Stimulated activated CD4-positive, alpha-beta T cell treated with anti-CD3 and anti-CD28 coated beads, Interleukin-15, amount 100 ng/mL, for 48 hours (primary cell): ENCODE measurements at places on chromosomes 6 and 20.

GRCh38 chr6:166862287-166862977 lies 93.9 kb downstream of the RNASET2 start:
- peak; percentile 6 for DNase-seq

DNA sequence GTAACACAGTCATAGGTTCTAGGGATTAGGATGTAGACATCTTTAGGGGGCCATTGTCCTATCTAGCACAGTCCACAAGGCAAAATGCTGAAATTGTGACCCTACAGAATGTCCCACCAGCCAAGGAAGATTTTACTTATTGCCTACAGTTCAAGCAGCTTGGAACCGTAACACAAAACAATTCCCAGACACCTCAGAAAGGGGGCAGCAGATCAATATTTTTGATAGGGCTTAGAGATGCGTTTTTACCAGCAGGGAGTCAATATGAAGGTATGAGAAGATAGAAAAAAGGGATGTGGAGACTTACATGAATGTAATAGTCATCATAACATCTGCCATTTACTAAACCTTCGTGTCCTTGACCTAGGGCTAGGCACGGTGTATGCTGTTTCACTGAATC lies 81.0 kb downstream of the TMEM170B start:
- no peak for DNase-seq

DNA sequence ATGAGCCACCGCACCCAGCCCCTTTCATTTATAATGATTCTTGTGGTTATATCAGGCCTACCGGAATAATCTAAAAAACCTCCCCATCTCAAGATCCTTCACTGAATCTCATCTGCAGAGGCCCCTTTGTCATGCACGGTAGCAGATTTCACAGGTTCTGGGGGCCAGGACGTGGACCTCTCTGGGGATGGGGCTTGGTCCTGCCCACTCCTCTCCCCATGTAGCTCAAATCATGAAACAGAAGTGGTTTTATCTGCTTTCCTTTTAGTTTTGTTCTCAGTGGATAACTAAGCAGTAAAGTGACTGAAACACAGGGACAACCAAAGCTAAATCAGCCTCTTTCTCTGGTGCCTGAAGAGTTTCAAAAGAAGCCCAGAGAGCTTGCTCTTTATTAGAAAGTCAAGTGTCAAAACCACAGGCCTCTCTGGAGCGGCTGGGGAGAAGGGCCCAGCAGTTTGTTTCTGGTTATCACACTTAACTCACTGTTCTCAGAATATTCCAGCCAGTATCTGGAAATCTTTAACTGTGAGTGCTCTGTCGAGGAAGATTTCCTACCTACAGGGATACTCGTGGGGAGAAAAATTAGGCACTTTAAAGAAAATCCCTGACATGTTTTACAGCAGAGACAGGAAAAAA lies 60.6 kb upstream of the FAM184A start:
- DNase-seq, result no peak

DNA sequence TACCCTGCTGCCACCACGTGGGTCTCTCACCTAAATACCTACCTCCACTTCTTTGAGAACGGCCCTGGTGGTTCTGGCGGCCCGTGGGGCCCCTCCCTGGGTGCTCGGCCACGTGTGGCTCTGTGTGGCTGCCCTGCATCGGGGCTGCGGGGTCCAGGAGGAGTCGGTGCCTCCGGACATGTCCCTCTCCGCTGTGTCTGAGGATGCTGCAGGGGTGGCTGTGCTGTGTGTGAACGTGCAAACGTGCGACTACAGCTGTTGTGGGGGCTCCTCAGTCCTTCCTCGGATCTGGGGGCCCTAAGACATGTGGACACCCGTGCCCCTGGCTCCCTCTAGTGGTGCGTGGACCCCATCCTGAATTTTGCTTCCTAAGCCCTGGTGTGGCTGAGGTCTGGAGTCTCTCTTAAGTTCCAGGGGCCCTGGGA lies 691.8 kb downstream of the QKI start:
- DNase-seq, result no peak

GRCh38 chr6:118571121-118571520 lies 23.0 kb downstream of the PLN start:
- DNase-seq, result no peak

DNA sequence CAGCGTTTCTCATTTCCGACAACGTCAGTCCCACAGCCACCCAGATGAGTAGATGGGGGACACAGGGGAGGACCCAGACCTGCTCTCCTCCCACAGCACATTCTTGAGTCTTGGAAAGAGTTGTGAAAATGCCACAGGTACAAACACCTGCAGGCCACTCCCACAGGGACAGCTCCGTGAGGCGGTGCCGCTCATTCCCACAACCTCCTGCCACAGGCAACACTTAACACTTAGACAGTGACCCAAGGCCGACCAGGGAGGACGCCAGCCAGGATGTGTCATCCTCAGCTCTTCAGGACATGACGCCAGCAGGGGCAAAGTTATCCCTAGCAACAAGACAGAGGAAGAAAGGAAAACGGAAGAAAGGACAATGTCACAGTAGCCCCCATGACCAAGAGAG lies 22.9 kb upstream of the HLA-B start:
- DNase-seq, result no peak

DNA sequence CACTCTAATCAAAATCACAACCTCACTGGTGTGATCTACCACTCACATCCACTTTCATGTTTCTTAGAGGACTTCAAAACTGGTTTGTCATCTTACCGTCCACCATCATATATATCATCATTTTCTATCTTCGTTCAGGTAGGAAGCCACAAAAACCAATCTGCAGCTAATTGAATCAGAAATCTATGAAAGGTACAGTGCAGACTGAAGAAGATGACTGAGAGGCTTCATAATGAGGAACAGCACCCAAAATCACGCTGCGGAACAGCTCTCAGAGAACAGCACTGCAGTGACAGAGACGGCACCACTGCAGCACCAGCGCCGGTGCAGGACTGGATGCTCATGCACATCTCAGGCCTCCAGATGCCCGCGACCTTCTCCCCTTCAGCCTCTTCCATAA lies 13.0 kb downstream of the GMDS start:
- DNase-seq, result no peak

DNA sequence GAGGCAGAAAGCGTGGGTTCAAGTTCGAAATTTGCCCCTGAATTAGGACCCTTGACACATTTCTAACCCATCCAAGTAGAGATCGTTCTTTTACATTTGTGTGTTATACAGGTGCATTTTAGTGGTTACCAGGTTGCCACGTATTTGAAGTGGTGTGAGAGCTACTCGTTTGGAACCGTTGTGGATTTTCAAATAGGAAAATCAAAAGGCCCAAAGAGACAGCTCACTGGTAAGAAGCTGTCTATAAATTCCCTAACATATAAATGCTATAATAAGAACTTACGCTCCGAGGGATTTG lies 1.6 kb upstream of the REV3L start:
- DNase-seq, result no peak

- no peak for DNase-seq
Observed at GRCh38 chr6:52893221-52893620, 16.3 kb downstream of the GSTA3 start.

DNA sequence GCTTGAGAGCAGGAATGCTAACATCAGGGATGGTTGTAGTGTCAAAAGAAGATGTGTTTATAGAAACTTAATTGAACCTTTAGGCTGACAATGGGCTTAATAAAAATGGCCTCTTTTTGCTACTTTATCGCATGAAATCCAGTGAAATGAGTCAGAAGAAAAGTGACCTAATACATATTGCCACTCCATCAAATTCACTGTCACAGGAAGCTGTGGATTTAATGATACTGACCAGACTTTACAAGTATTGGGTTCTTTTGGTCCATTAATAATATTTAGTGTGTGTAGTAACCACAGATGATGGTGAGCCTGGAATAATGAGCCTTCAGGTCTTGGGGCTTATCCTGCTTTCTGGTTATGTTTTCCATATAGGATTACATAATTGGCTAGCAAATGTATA lies 231.8 kb upstream of the GMDS start:
- DNase-seq, result no peak

GRCh38 chr6:33609528-33609927 lies 11.6 kb upstream of the ITPR3 start:
- no peak for DNase-seq

DNA sequence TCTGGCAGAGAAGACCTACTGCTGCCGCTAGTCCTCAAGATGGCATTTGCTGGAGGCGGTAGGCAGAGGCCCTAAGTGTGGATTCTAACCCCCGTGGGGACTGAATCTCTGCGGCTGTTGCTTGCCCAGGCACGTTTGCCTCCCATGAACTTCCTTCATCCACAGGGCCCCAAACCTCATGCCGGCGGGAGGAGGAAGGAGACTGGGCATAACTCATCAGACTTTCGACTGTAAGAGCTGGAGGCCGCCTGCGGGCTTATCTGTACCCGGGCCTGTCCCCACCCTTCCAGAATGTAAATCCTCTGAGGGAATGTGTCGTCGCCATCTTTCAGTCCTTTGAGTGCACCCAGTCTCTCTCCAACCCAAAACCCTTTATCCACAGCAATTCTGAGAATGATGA lies 990 bp downstream of the ZFP57 start:
- no peak for DNase-seq

GRCh38 chr20:2051946-2052345 lies 49.7 kb upstream of the STK35 start:
- DNase-seq, result no peak

DNA sequence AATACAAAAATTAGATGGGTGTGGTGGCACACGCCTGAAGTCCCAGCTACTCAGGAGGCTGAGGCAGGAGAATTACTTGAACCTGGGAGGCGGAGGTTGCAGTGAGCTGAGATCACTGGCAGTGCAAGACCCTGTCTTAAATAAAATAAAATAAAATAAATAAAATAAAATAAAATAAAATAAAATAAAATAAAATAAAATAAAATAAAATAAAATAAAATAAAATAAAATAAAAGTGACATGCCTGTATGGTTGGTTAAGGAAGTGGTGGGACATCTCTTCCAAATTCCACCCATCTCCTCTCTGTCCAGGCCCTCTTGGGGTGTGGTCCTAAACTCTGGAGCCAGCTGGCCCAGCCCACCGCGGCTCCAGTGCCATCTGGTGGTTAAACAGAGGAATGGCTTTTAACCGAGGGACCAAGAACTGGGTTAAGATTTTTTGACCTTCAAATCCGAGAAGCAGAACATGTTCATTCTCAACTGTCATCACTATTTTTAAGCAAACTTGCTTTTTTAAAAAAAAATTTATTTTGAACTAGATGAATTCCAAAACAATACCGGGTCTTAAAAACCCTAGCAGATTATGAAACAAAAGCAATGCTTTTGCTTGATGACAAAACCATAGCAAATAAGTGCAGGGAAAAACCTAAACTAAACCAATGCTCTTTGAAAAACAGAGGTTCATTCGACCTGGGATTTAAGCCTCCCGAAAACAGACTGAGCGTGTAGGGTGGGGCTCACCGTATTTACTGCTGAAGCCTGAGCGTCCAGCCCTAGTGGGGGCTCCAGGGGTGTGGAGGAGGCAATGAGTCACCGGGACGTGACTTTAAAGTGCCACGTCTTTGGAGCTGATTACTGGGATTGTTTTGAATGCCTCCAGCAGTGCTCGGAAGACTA lies 68.8 kb downstream of the CDC5L start:
- DNase-seq, result no peak

DNA sequence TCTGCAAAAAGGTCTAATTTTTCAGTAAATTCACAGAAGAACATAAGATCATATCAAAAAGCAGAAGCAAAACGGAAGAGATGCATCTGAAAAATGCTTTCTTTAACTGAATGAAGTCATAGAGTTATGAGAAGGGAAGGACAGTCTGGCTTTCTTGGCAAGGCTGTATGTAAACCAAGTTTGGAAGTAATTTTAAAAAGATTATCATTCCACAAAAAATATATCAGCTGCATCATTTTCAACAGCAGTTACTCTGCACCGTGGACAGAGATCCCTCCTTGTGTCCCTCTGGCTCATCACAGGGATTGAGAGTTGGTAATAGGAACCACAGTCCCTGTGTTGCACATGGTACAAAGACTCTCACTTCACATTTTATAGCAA lies 258.5 kb downstream of the HIVEP2 start:
- DNase-seq, result no peak

DNA sequence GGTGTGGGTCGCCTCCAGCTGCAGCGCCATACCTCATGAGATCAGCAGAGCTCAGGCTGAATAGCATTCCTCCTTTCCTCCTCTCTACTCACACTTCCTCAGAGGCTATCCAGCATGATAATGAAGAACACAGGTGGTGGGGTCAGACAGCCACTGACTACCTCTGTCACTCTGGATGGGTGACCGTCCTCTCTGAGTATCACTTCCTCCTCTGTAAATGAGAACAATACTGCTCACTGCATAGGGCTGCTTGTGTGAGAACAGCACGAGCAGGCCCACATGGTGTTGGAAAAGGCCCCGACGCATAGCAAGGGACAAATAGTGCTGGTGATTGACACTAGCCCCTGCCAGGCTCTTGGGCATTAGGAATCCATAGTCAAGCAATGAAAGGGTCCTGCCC lies 239.1 kb downstream of the PRKN start:
- DNase-seq, result no peak

DNA sequence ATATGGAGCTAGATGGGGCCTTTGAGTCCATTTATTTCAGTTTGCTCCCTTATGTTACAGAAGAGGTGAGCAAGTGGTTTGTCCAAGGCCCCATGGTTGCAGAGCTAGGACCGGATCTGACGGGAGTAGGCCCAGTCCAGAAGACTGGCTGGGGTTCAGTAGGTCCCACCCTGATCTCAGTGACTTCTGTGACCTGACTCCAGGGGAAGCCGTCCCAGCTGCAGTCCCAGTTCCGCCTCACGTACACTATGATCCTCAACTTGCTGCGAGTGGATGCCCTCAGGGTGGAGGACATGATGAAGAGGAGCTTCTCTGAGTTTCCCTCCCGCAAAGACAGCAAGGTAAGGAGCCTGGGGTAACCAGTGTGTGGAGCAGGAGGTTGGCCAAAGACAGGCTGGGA lies 5.4 kb downstream of the DXO start:
- no peak for DNase-seq

GRCh38 chr6:126447367-126447766 lies 107.5 kb downstream of the CENPW start:
- no peak for DNase-seq

- no peak for DNase-seq
Observed at GRCh38 chr6:18412644-18413043, 25.5 kb downstream of the RNF144B start.

GRCh38 chr20:62389601-62390087 lies 2.7 kb downstream of the RPS21 start:
- no peak for DNase-seq

- no peak for DNase-seq
Observed at GRCh38 chr20:38854654-38855066, 49.2 kb downstream of the PPP1R16B start.

DNA sequence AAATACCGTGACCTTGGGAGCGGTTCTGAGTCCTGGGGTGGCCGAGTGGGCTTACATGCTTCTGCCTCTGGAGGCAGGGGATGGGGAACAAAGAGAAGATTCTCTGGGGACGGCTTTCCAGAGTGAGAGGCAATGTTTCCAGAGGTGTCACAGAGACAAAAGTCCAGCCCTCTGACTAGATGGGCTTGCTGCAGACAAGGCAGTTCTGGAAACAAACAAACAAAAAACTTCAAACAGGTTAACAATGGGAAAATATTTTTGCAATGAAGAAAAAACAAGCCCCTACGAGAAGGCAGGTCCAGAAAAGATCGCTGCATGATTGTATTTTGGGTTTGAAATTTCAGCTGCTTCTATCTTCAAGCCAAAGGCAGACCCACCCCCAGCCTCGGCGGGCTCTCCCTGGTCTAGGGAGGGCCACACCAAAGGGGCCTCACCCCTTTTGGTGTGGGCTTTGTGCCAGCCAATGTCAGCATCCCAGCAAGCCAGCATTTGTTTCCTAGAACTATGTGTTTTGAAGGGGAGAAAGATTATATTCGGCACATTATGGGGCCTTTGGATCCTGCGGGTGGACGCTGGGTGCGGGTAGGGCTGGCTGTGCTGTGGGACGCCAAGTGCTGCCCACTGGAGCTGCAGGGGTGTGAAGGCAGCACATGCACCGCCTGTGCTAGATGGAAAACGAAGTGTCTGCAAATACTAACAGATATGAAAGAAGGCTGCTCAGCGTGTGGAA lies 42.9 kb downstream of the RIOK1 start:
- DNase-seq, result no peak
